Naive thymus-derived CD8-positive, alpha-beta T cell (primary cell): ENCODE measurements at places on chromosomes 7 and 10. TPM values are rescaled to one million over a fixed set of nuclear protein-coding genes. Genes with fewer than 3 reads are reported as not detected.
A peak's percentile ranks its signal among the peaks of the same experiment; 100 is the strongest.

DNA sequence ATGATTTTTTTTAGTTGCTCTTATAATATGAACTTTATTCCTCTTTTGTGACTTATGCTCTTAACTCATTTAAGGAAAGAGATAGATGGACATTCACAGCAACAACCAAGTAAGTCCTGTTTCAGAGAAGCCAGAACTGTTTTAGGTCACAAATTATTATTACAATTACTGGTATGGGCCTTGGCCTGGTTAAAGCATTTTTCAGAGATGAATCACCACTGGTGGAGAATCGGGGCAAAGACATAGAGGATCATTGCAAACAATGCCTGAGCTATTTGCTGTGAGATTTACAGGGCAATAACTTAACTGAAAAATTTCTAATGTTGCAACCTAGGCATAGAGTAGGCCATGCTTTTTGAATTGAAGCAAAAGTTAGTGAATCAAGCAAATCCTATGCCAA lies 138.0 kb upstream of the YAE1 start:
- DNase-seq, result no peak

- DNase-seq, result no peak
Measured at GRCh38 chr7:31664890-31665289, 22.1 kb upstream of the PPP1R17 start.

Gene WDFY4
- 8.5 TPM for total RNA-seq

DNA sequence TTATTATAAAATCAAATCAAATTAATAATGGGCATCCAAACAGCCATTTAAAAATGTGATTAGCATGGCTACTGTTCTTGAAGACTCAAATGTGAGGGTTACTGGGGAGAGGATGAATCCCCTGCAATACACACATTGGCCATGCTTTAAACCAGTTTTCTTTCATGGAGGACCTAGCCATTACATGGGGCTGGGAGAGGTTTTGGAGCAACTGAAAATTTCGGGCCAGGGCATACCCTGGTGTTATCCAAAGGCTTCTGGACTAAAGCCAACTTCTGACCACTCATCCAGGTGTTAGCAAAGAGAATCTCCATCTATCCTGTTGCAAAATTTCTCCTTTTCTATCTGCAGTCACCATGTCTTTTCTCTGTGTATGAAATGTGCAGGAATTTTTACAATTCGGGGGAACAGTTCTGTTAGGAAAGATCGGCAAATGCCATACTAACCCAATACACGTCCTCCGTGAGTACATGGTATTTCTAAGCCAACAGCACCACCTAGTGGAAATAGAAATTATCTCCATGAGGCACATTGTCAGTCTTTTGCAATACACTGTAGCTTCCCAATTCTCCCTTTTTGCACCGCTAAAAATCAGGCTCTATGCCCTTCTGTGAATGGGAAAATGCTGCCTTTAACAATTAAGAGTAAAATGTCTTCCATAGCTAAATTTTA lies 47.0 kb upstream of the ZNF107 start:
- DNase-seq, result peak; percentile 34

DNA sequence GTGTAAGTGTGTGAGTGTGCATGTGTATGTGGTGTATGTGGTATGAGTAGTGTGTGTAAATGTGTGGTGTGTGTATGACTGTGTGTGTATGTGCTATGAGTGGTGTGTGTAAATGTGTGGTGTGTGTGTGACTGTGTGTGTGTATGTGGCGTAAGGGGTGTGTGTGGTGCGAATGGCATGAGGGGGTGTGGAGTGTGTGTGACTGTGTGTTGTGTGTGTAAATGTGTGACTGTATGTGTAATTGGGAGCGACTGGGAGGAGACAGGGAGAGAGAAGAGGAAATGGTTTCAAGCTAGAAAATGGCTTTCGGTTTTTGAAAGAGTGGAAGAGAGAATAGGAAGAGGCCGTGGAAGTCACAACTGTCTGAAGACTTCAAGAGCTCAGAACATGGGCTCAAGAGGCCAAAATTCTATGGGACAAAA lies 23.6 kb upstream of the GATAD1 start:
- no peak for DNase-seq

DNA sequence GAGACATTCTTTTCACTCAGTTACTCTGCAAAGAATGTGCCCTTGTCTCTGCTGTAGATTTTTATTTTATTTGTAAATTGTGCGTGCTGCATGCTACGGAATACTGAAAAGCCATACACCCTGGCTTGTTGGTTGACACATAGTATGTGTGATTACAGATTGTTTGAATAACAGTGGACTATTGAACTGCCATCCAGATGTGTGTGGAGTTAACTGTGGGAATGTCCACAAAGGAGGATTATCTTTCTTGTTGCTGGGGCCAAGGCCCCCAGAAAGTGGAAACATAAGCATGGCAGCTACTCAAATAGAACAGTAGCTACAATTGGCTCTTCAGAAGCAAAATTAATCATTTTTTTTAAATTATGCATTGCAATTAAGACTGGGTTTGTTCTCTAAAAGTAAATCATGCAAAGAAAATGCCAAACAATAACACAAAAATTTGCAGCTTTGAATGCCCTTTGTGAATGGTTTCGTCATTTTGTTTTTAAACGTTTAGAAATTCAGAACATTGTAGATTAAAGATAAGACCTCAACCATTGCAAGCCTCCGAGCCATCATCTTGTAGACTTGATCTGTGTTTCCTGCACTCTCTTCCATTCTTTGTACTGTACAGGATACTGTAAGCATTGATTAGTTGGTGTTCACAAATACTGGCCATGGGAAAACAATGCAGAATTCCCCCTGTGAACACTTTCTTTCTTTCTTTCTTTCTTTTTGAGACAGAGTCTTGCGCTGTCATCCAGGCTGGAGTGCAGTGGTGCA lies 210.3 kb upstream of the TCF7L2 start:
- DNase-seq, result no peak

DNA sequence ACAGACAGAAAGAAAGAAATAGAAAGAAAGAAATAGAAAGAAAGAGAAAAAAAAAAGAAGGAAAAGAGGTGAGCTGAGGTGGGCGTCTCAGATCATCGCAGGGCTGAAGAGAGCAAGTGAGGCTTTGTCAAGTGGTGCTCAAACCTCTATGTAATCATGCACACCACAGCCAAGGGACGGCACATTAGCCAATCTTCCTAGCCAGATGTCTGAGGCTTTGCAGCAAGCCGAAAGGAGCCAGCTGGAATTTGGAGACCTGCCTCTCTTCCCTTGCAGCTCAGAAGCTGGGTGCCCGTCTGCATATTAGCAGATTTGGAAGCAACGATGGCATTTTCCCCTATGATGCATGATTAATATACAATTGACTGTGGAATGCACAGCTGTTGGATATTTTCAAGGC lies 52.5 kb downstream of the ADRA2A start:
- no peak for DNase-seq

Gene GNG11
- total RNA-seq, result not detected

DNA sequence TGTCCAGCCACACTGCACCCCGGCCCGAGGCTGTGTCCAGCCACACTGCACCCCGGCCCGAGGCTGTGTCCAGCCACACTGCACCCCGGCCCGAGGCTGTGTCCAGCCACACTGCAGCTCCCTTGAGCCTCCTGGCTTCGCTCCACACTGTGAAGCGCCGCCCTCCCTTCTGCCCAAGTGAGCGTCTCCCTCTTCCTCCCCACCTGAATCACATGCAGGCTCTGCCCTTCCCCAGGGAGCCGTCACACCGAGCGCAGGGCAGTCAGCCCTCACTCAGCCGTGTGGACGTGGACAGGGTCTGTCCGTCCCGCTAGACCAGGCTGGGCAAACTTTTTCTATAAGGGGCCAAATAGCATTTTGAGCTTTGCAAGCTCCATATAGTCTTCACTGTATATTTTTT lies 27.6 kb downstream of the CFAP46 start:
- DNase-seq, result no peak

DNA sequence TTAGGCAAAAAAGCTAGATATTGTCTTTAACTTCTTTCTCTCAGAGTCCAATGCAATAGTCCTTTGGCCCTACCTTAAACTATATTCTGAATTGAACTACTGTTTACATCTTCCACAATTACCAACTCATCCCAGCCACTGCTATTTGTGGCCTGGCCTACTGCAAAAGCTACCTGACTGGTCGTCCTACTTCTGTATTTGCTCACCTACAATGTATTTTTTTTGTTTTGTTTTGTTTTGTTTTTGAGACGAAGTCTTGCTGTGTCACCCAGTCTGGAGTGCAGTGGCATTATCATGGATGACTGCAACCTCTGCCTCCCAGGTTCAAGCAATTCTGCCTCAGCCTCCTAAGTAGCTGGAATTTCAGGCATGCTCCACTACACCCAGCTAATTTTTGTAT lies 51.2 kb downstream of the ARL4A start:
- no peak for DNase-seq

- no peak for DNase-seq
Measured at GRCh38 chr10:103265717-103266329, 11.1 kb upstream of the INA start.

DNA sequence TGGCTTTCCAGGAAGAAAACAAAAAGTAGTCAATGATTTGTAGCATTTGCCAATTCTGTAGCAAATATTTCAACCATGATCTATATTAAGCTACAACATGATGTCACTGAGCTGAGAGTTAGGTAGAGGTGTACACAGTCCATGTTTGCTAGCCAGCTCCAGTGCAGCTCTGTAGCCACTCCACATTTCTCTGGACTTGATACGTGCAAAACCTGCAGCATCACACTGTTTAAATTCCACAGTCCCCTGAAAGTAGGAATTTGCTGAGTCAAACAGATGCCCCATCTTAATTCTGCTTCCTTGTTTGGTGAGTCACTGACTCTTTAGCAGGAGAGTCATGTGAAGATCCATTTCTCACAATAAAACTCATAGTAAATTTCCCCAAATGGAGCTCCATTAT lies 89.8 kb upstream of the LRRTM3 start:
- no peak for DNase-seq

- DNase-seq, result no peak
Measured at GRCh38 chr7:105256761-105257231, 131.9 kb downstream of the SRPK2 start.

Gene CALN1
- total RNA-seq, result not detected

Gene CYP3A5
- 0.16 TPM for total RNA-seq

DNA sequence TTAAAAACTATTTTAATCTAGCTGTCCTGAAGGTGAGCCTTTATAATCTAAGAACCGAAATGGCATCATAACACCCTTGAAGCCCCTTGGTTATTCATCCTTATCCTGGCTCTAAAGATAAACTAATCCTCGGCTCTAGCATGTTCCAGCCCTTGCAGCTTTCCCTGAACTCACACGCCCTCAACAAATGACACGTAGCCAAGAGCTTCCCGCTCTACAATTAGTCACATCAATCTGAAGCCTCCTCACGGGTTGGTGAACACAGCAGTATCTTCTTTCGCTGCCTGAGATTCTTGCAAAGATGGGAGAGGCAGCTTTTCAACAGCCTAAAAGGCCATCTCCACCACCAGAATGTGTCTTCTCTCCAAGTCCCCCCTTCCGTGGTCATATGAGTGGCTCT lies 4.1 kb downstream of the FRMD4A start:
- DNase-seq, result no peak

GRCh38 chr10:4656576-4657194 lies 169.3 kb upstream of the AKR1E2 start:
- DNase-seq, result peak; percentile 30
